ENCODE measurements at places on chromosomes 7 and 10. TPM values are rescaled to one million over a fixed set of nuclear protein-coding genes. Genes with fewer than 3 reads are reported as not detected.

C10orf143 gene
- 2.6 TPM for total RNA-seq

TBC1D12 gene
- 29.5 TPM for total RNA-seq

TNS3 gene
- total RNA-seq, result 106 TPM

GRM3 gene
- not detected for total RNA-seq

SCD gene
- 568 TPM for total RNA-seq

SNCG gene
- 252 TPM for total RNA-seq

LIPN gene
- not detected for total RNA-seq

SEMA3D gene
- 15.7 TPM for total RNA-seq

RBM20 gene
- total RNA-seq, result 0.24 TPM

ZNF425 gene
- total RNA-seq, result 1.6 TPM

SYCE1 gene
- 10.2 TPM for total RNA-seq

AS3MT gene
- 1.1 TPM for total RNA-seq

EMX2 gene
- 0.25 TPM for total RNA-seq

PTN gene
- 7.5 TPM for total RNA-seq

HOXA6 gene
- total RNA-seq, result 13.1 TPM

RET gene
- total RNA-seq, result 1.3 TPM

R3HCC1L gene
- 11.5 TPM for total RNA-seq

CRCP gene
- 45.1 TPM for total RNA-seq

HYAL4 gene
- not detected for total RNA-seq

Measured in omental fat pad (tissue), 4 donors.